Activated T-helper 2 cell treated with anti-CD3 and anti-CD28 coated beads, Interferon-gamma antibody, Interleukin-2, Interleukin-4, amounts not matched to agents 10 μg/mL and 5 μg/mL and 100 μg/mL, durations not matched to agents 14 hours and 24 hours and 36 hours (primary cell): ENCODE measurements at places on chromosomes 16 and 17. TPM values are rescaled to one million over a fixed set of nuclear protein-coding genes. Genes with fewer than 3 reads are reported as not detected.
A peak's percentile ranks its signal among the peaks of the same experiment; 100 is the strongest.

GRCh38 chr17:37802712-37803416 is 58.0 kb upstream of the HNF1B start:
- H3K27ac ChIP-seq: no peak overlapping the region
- H3K4me1 ChIP-seq: peaks cover 3% of the 10 kb centered on the region
- no peak overlapping the region for H3K4me3 ChIP-seq
- no peaks in the 10 kb centered on the region for H3K36me3 ChIP-seq

- H3K4me3 ChIP-seq: peak overlapping the region; percentile 51
- no peaks in the 10 kb centered on the region for H3K27me3 ChIP-seq
- H3K4me1 ChIP-seq: peaks cover 70% of the 10 kb centered on the region
Measured at GRCh38 chr16:56998861-56999260, 9.5 kb downstream of the NLRC5 start.

GRCh38 chr16:1689853-1690252 is 11.8 kb downstream of the JPT2 start:
- peaks cover 77% of the 10 kb centered on the region for H3K36me3 ChIP-seq
- H3K4me1 ChIP-seq: no peaks in the 10 kb centered on the region
- no peak for DNase-seq
- no peaks in the 10 kb centered on the region for H3K27me3 ChIP-seq

Gene APOH
- not detected in 2 replicates for total RNA-seq
